ENCODE measurements at places on chromosomes 3 and 15. TPM values are rescaled to one million over a fixed set of nuclear protein-coding genes. Genes with fewer than 3 reads are reported as not detected.

Gene DAZL
- total RNA-seq: not detected

Gene SHC4
- total RNA-seq: 1.3 TPM

Gene TGM4
- total RNA-seq: not detected

Gene FNDC3B
- total RNA-seq: 18.4 TPM

Gene DLL4
- not detected for total RNA-seq

Gene SIDT1
- total RNA-seq: 17.6 TPM

Gene ACTL6A
- 106 TPM for total RNA-seq

Gene UPK1B
- not detected for total RNA-seq

Gene SH3GL3
- total RNA-seq: not detected

Gene MED12L
- 1.6 TPM for total RNA-seq

Gene PCSK6
- total RNA-seq: 3.3 TPM

Gene SPSB4
- total RNA-seq: not detected

Gene CD96
- total RNA-seq: 223 TPM

Gene TMEM115
- total RNA-seq: 17.8 TPM

Gene RASGRP1
- 116 TPM for total RNA-seq

Gene ZDHHC19
- total RNA-seq: not detected

Gene SKOR1
- 0.18 TPM for total RNA-seq

Gene MYZAP
- 0.14 TPM for total RNA-seq

Gene TTLL13
- total RNA-seq: 0.34 TPM

Gene CSTA
- total RNA-seq: not detected

Gene RABL3
- total RNA-seq: 28.8 TPM

Gene PRR20G
- total RNA-seq: not detected

Gene LRRC34
- total RNA-seq: 5.1 TPM

Gene PIERCE2
- total RNA-seq: 0.32 TPM

Gene PLCB2
- total RNA-seq: 192 TPM

Gene CTXN2
- total RNA-seq: 0.05 TPM

Gene NEIL1
- total RNA-seq: 1.3 TPM

Gene NR2E3
- not detected for total RNA-seq

Gene FBN1
- 1.7 TPM for total RNA-seq

Gene ECT2
- 52.8 TPM for total RNA-seq

Gene NR1I2
- 0.07 TPM for total RNA-seq

Gene SOX14
- total RNA-seq: not detected

Gene CTDSPL2
- total RNA-seq: 70.0 TPM

Gene CCDC54
- not detected for total RNA-seq

Gene WNT7A
- not detected for total RNA-seq

Gene CCDC13
- total RNA-seq: not detected
